Stimulated activated CD8-positive, alpha-beta memory T cell treated with anti-CD3 and anti-CD28 coated beads, Interleukin-15, amount 100 ng/mL, for 24 hours (primary cell): ENCODE measurements at places on chromosomes 7 and 10.

- DNase-seq: no peak
Observed at GRCh38 chr10:77077316-77077945, 560.2 kb downstream of the KCNMA1 start.

GRCh38 chr7:802500-803242 lies 29.6 kb upstream of the SUN1 start:
- no peak for DNase-seq

GRCh38 chr7:12320987-12321647 lies 82.5 kb downstream of the VWDE start:
- no peak for DNase-seq

DNA sequence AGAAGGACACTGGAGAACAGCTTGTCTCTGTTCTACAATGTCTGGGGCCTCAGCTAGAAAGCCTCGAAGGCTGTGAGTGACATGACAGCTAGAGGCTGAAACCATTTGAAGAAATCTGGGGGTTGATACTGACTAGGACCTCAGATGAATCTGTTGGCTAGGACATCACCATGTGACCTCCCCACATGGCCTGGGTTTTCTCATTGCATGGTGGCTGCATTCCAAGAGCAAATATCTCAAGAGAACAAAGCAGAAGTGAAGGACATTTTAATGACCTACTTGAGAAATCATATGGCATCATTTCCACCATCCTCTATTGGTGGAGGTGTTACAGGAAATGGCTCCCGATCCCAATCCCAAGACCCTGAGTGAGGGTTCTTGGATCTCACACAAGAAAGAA lies 450.6 kb upstream of the AUTS2 start:
- DNase-seq: no peak

DNA sequence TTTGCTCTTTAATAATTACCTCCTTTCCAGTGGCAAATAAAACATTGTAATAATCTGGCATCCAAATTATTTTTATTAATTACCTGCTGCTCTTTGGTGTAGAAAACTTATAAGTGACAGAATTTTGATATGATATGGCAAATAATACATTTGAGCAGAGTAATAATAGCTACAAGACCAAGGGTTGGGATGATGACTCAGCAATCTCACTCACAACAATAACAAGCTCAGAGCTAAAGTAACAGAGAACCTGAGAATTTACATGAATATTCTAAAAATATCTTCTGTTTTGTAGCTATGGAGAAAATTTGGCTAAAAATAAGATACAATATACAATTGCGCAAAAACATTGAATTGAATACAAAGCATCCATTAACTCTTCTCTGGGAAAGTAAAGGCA lies 480.8 kb upstream of the COBL start:
- no peak for DNase-seq

DNA sequence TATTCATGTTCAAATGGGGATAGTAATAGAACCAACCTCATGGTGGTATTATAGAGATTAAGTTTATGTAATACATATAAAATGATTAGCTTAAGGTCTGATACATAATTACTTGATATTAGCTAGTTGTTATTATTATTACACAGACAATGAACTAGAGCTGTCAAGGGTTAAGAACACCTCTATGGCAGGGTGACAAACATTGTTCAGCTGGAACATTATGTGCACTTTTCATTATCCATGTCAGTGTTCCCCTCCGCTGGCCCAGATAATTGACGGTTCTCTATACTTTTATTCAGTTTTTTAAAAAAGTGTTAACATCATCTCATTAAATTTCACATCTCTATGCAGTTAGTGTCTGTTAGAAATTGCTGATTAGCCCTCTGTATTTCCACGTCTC lies 142.1 kb downstream of the CDK14 start:
- DNase-seq: no peak

- no peak for DNase-seq
Observed at GRCh38 chr7:93515144-93515543, 59.4 kb downstream of the CALCR start.

DNA sequence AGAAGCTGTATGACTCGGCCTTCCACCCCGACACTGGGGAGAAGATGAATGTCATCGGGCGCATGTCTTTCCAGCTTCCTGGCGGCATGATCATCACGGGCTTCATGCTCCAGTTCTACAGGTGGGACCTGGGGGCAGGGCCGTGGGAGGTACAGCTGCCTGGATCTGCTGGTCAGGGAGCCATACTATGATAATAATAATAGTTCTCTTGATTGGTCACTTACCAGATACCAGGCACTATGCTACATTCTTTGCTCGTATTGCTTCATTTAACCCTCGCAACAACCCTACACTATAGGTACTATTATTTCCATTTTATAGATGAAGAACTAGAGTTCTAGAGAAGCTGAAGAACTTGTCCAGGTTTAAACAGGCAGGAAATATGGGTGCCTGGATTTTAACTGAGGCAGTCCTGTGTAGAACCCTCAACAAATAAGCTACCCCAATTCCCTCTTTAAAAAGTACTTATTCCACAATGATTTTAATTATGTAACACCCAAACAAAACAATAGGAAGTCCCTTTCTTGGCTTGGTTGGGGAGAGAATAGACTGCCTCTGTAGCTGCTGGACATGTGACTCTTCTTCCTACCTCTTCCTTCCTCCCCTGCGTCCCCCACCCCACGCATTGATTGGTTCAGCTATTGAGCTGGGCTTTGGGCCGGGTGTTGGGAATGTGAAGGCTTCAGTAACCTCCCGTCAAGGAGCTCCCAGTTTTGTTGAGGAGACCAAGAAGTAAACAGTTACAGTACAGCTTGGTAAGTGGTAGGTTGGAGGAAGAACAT lies 12.8 kb downstream of the SFXN2 start:
- no peak for DNase-seq

GRCh38 chr10:21707498-21707897 lies 173.5 kb downstream of the MLLT10 start:
- DNase-seq: no peak

DNA sequence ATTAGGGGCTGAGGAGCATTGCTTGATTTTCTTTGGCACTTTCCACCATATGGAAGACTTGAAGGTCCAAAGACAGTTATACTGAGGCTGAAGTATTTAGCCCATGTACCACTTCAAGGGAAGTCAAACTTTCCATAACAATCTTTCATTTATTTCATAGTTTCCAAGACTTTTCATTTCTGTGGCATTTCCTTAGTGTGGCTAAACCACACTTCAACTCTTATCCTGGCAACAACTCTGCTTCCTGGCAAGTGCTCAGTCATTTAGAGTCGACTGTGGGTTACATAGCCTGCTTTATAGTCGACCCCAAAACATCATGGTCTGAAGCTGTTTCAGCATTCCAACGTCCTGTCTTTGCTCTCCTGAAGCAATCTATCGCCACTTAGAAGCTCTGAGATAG lies 343.0 kb upstream of the SEMA3D start:
- DNase-seq: no peak
